NCI-H187 treated with DMSO at 0.1 percent for 48 hours (cell line): ENCODE measurements at places on chromosomes 2 and 18.
A peak's percentile ranks its signal among the peaks of the same experiment; 100 is the strongest.

- no peak for DNase-seq
These were observed 15.8 kb upstream of the CYP1B1 start for GRCh38 chr2:38091760-38092159.

- no peak for DNase-seq
These were observed 106.0 kb downstream of the SETBP1 start for GRCh38 chr18:44786688-44787087.

GRCh38 chr2:215729985-215730620 lies 283.2 kb downstream of the MREG start:
- DNase-seq, result no peak

- DNase-seq, result no peak
These were observed 134.5 kb downstream of the CCBE1 start for GRCh38 chr18:59562751-59563150.

DNA sequence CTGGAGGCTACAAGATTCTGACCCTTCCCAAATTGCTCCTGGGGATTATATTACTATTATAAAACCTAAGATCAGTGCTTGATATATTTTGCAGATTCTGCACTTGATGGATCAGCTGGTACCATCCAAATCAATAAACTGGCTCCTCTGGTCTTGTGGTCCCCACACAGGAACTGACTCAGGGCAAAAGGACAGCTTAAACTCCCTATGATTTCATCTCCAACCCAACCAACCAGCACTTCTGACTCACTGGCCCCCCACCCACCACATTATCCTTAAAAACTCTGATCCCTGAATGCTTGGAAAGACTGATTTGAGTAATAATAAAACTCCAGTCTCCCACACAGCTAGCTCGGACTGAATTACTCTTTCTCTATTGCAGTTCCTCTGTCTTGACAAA lies 82.1 kb downstream of the TMEM163 start:
- DNase-seq, result no peak

GRCh38 chr2:200411831-200412230 lies 98.0 kb downstream of the KCTD18 start:
- DNase-seq, result no peak

DNA sequence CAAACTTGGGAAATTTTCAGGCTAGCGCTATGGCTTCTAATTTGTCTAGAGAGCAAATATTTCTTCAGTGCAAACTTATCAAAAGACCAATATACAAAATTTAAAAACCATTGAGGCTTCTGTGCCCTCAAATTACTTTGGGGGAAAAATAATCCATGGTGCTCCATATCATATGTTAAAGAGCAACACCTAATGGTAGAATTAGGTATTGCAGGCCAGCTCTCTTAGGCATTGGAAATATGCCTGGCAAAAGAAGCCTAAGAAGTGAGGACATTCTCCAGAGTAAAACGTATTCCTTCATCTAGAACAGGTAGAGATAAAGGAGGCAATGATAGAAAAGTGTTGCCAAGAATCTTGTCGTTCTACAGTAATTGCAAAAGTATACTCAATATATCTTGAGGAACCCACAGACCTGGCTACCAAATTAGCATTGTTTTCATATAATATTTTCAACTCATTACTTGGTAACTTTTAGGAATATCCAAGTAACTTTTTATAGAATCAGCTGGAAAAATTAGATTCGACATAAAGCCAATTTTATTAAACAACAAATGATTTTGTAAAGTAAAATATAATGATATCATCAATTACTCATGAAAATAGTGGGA lies 401.1 kb downstream of the BCL11A start:
- DNase-seq, result no peak

DNA sequence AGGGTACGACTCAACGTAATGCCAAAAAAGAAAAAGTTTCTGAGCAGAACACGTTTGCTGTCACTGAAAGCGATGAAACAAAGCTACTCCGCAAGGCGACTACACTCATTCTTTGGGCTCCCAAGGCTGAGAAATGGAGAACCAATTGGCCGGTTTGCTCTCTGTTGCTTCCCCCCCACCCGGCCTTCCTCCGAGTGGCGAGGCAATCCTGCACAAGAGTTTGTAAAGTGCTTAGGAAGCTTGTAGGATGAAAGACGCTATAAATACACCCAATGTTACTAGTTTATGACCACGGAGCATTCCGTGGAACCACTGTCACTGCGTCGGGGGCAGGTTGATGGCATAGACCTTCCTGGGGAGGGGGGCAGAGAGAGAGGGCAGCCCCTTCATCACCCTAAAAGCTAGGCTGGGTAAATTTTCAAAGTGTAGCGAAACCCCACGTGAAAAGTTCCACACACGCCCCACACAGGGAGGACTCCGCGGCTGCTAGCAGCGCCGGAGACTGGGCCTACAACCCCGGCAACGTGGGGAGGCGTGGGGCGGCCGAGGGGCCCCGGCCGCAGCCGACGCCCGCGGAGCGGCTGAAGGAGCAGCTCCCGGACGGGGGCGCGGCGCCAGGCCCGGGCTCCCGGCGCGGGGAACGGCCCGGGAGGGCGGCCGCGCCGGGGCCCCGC lies 915 bp downstream of the CUL3 start:
- no peak for DNase-seq

- no peak for DNase-seq
These were observed 15.3 kb downstream of the VIT start for GRCh38 chr2:36711741-36712314.

GRCh38 chr2:3595985-3596384 lies 1.1 kb downstream of the COLEC11 start:
- DNase-seq, result no peak

GRCh38 chr2:221025398-221025797 lies 546.7 kb downstream of the EPHA4 start:
- no peak for DNase-seq

DNA sequence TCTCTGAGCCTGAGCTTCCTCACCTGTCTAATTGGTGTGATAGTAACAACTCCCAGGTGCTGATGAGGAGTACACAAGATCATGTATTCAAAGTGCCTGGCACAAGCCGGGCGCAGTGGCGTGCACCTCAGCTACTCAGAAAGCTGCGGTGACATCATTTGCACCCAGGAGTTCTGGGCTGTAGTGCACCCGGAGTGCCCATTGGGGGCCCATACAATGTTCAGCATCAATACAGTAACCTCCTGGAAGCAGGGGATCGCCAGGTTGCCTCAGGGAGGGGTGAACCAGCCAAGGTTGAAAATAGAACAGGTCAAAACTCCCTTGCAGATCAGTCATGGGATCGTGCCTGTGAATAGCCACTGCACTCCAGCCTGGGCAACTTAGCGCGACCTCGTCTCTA lies 11.2 kb upstream of the C1QL2 start:
- no peak for DNase-seq

- DNase-seq, result no peak
These were observed 584.6 kb upstream of the KLHL29 start for GRCh38 chr2:22800412-22800811.

- no peak for DNase-seq
These were observed 109.4 kb downstream of the BAZ2B start for GRCh38 chr2:159506764-159507440.

- no peak for DNase-seq
These were observed 293.5 kb downstream of the SETBP1 start for GRCh38 chr18:44974174-44974573.

GRCh38 chr2:165227571-165227970 lies 11.6 kb upstream of the SCN2A start:
- no peak for DNase-seq

- DNase-seq, result peak; percentile 92
These were observed 541.2 kb downstream of the NUP35 start for GRCh38 chr2:183665425-183665824.

- DNase-seq, result no peak
These were observed 36.2 kb upstream of the BMP10 start for GRCh38 chr2:68907232-68907919.

GRCh38 chr18:62262061-62262460 lies 63.0 kb upstream of the TNFRSF11A start:
- no peak for DNase-seq

- DNase-seq, result no peak
These were observed 445 bp downstream of the PRPF40A start for GRCh38 chr2:152716805-152717227.

DNA sequence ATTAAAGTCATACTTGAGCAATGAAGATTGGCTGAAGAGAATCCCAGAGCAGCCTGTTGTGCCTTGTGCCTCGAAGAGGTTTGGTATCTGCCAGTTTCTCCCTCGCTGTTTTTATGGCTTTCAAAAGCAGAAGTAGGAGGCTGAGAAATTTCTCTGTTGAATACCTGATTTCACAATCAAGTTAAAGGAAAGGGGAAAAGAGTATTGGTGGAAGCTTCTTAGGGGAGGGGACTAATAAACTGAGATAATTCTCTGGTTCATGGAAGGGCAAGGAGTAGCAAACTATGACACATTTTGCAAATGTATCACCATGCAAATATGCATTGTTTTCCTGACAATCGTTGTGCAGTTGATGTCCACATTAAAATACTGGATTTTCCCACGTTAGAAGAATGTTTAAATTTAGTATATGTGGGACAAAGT lies at the start of gene IL1B:
Gene IL1B (minus strand): TSS at position 85 of the 423 bp plus-strand sequence. CDS start 550 bp downstream, outside the sequence.
- DNase-seq, result no peak

DNA sequence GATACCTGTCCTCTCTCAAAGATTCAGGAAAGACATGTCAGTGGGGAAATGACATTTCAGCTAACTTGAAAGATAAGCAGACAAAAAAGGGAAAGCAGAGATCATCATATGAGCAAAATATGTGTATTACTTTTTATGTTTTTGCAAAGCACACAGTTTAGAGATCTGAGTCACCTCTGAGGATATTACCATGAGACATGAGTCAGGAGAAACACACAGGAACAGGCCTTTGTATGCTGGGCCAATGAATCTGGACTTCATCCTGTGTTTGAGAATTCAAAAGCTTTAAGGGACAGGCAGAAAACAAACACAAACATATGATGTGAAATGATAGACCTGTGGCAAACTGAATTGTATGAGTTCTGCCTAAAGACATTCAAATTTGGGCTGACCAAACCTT lies 306.0 kb upstream of the EPC2 start:
- no peak for DNase-seq

DNA sequence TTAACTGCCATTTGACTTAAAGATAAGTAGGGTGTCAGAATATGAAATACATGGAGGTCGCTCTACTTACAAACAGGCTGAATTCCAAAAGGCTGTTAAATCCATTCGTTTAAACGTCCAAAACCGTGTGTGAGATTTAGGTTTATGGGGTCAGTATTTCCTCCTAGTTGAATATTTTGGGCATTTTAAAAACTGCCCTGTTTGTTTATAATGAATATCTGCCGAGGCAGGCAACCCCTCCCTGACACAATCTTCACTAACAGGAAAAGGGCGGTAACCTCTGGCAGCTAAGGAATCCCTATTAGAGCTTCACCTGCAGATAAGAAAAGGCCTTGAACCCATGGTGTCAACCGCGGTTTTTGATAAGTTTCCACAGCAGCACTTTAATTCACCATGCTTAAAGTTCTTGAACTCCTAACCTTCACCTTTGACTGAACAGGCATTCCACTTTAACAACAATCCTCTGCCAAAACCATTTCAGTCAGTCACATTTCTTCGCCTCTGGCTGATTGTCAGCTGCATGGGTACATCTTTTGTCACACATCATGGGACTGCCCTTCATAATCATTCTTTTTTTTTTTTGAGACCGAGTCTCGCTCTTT lies 17.8 kb downstream of the TRAK2 start:
- DNase-seq, result no peak

GRCh38 chr2:172404824-172405223 lies 22.6 kb upstream of the ITGA6 start:
- DNase-seq, result no peak

- DNase-seq, result no peak
These were observed 539.2 kb downstream of the SLC4A3 start for GRCh38 chr2:220166616-220167015.

DNA sequence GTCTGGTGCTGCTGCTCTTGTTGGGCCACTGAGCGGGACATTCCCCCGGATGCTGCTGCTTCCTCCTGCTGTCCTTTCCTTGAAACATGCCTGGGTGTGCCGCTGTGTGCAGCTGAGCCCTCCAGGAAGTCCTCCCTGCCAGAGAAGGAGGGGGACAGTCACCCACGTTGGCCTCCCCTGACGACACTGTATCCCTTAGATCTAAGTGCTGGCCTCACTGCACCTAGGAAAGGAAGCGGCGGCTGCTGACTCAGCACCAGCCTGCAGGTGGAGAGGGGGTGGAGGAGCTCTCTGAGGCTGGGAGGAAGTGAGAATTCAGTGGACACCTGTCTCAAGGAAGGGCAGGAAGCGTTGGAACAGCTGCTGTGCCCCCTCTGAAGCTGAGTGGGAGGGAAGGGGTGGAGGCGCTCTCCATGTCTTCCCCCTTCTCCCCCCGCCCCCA lies 239.8 kb downstream of the HAUS1 start:
- no peak for DNase-seq

DNA sequence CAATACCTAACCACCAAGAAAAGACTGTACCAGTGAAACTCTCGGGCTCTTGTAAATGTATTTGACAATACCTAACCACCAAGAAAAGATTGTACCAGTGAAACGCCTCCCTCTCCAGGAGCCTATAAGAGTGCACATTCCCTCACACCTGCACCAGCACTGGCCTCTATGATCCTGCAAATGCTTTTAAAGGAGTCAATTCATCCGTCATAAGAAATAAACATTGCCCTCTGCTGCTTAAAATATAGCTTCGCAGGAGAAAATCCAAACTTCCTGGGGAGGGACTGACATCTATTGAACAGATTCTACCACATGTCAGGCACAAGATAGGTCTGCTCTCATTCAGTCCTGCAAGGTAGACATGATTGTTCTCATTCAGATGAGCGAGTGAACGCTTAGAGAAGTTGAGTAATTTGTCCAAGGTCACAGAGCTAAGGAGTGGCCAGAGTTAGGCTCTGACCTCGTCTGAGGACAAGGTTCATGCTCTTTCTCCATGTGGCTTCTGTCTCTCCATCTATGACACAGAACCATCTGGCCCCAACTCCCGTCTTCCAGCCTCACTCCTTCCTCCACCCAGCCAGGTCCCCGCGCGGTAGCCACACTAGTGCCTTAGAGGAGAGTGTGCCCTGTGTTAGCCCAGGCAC lies 38.7 kb downstream of the MCFD2 start:
- no peak for DNase-seq

- DNase-seq, result no peak
These were observed 52.9 kb upstream of the NFE2L2 start for GRCh38 chr2:177317443-177317842.

GRCh38 chr2:101658387-101658786 lies 39.1 kb upstream of the MAP4K4 start:
- no peak for DNase-seq

DNA sequence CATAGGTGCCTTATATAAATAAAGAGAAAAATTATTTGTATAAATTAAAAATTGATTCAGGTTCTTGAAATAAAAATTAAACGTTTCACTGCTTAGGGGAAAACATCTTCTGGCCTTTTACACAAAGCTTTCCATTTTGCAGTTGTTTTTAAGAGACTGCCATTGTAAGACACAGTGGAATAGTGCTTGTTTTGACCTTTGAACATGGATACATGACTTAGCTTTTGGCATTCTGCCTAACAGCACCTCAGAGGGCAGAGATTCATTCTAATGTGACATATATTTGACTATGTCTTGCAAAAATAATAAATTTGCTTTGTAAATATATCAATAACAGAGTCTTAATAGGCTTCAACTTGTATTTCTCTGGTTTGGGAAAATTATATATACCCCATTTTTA lies 142.1 kb downstream of the SLC4A10 start:
- no peak for DNase-seq
